ENCODE measurements at places on chromosomes 4 and X. TPM values are rescaled to one million over a fixed set of nuclear protein-coding genes. Genes with fewer than 3 reads are reported as not detected.

The SOWAHD gene
- total RNA-seq, result 0.25 TPM

The HAND2 gene
- total RNA-seq, result not detected

The NLRP2B gene
- 0.25 TPM for total RNA-seq

The ZMYM3 gene
- 26.3 TPM for total RNA-seq

The CNGA1 gene
- total RNA-seq, result 0.25 TPM

The CCDC158 gene
- total RNA-seq, result 3.9 TPM

The TSPAN6 gene
- 31.0 TPM for total RNA-seq

The TCEAL6 gene
- total RNA-seq, result 5.7 TPM

The CXCL10 gene
- not detected for total RNA-seq

The FABP2 gene
- not detected for total RNA-seq

The AIFM1 gene
- total RNA-seq, result 7.9 TPM

The LDB2 gene
- total RNA-seq, result 128 TPM

The KLF8 gene
- 19.4 TPM for total RNA-seq

The TAF9B gene
- total RNA-seq, result 26.1 TPM

The ARHGEF6 gene
- 12.5 TPM for total RNA-seq

The CLDN2 gene
- not detected for total RNA-seq

The PPP1R2C gene
- not detected for total RNA-seq

The BRS3 gene
- 0.49 TPM for total RNA-seq

The TSC22D3 gene
- 46.0 TPM for total RNA-seq

The CXCL13 gene
- not detected for total RNA-seq

The ATP2B3 gene
- total RNA-seq, result 7.1 TPM

The LRP2BP gene
- 4.2 TPM for total RNA-seq

The PAGE1 gene
- total RNA-seq, result 0.49 TPM

The GAGE2A gene
- total RNA-seq, result not detected

The AKAP4 gene
- total RNA-seq, result not detected

The PLP1 gene
- total RNA-seq, result 10.1 TPM

The TMSB15A gene
- total RNA-seq, result 155 TPM

The GAGE12J gene
- not detected for total RNA-seq

The TBX22 gene
- under 0.01 TPM for total RNA-seq

The BEX1 gene
- total RNA-seq, result 99.8 TPM

The ATP1B4 gene
- total RNA-seq, result not detected

The P2RY8 gene
- not detected for total RNA-seq

The POLN gene
- 5.2 TPM for total RNA-seq

The ESX1 gene
- total RNA-seq, result not detected

The MGARP gene
- total RNA-seq, result 0.49 TPM

The TMEM271 gene
- 11.6 TPM for total RNA-seq

Measured in temporal lobe (tissue), 4 donors.